DMS53 (cell line): ENCODE measurements at places on chromosomes 4 and X.

- no peak for DNase-seq
Measured at GRCh38 chr4:145019346-145019745, 78.7 kb downstream of the ANAPC10 start.

- DNase-seq, result no peak
Measured at GRCh38 chr4:168723020-168723419, 226.2 kb downstream of the PALLD start.

- no peak for DNase-seq
Measured at GRCh38 chr4:85187106-85187505, 220.6 kb upstream of the WDFY3 start.

- DNase-seq, result no peak
Measured at GRCh38 chrX:11530621-11531020, 135.1 kb downstream of the ARHGAP6 start.

- no peak for DNase-seq
Measured at GRCh38 chr4:75820197-75820596, 82.1 kb downstream of the PPEF2 start.

DNA sequence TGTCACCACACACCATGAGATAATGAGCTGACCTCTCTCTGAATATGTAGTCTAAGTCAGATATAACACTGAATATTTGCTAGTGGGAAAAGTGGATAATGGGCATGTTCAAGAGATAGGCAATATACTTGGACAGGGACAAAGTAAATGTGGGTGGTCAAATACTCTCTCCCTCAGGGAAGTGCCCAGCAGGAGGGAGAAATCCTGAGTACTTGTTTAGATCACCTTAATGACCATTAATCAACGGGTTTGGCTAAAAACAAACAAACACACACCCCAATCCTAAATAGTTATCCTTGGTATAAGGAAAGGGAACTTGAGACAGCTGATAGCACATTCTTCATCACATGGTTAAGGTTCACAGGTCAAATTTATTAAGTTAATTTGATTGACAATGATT lies 933.5 kb downstream of the C4orf33 start:
- DNase-seq, result no peak

GRCh38 chr4:6907658-6908191 lies 1.9 kb upstream of the TBC1D14 start:
- DNase-seq, result peak; percentile 82

DNA sequence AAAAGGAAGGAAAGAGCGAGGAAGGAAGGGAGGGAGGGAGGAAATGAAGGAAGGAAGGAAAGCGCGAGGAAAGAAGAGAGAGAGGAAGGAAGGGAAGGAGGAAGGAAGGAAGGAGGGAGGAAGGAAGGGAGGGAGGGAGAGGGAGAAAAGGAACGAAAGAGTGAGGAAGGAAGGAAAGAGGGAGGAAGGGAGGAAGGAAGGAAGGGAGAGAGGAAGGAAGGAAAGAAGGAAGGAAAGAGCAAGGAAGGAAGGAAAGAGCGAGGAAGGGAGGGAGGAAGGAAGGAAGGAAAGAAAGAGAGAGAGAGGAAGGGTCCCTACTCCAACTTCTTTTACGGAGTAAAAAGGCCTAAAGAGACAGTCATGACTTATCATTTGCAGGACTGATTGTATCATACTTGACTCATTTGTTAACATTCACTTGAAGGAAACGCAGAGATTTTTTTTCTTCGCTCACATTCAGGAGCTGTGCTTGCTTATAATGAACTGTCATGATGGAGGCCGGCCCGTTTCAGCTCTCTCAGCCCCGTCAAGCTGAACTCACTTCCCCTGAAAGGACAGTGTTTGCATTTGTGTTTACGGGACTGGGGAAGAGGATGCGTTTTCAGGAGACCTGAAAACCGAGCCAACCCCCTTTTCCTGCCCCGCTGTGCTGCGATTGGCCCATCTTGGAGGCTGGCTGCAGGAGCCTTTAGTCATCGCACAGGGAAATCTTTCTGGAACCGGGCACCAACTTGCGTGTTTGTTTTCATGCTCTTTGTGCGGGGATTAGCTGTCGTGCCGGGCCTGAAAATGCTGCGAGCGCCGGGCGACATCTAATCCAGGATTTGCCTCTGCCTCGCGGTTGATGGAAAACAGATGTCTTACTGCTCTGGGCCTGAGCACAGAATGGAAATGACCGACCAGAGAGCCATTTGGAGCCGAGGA lies 17.8 kb downstream of the TRIM2 start:
- no peak for DNase-seq

DNA sequence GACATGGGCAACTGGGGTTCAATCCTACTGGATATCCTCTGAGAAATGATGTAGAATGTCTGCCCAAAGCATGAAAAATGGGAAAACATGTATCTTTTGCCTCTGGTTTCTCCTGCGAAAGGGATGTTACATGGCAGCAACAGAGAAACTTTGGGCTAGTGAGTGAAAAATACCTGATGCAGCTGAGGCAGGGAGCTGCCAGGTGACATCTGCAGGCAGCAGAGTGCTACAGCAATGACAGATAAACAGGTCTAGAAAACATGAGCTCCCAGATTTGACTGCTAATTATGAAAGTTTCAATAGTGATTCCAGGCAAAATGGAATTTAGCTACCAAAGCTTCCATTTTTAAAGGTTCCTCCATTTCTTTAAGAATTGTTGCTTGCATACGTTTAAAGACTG lies 4.8 kb upstream of the CXCL1 start:
- peak; percentile 72 for DNase-seq

GRCh38 chrX:84168095-84168494 lies 19.9 kb downstream of the RPS6KA6 start:
- peak; percentile 52 for DNase-seq

DNA sequence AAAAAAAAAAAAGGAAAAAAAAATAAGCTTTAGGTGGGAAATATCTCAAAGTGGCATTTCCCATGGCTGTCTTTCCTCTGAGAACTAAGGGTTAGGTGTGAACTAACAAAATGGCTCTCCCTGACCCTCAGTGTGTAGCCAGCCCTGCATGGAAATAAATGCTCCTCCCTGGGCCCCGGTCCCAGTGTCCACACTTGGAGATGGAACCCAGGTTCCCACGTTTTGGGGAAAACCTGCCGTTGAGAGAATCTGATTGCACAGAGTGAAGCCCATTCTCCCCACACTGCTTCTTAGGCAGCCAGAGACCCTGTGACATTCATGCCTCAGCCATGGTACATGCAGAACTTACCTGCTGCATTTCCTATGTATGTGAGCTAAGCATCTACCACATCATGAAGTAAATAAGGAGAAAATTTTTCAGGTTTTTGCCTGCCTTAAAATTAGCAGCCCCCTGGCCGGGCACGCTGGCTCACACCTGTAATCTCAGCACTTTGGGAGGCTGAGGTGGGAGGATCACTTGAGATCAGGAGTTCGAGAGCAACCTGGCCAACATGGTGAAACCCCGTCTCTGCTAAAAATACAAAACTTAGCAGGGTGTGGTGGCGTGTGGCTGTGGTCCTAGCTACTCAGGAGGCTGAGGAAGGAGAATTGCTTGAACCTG lies 34.5 kb downstream of the HTT-AS start:
- DNase-seq, result no peak

- no peak for DNase-seq
Measured at GRCh38 chrX:53544936-53545335, 110.8 kb upstream of the HSD17B10 start.

- DNase-seq, result no peak
Measured at GRCh38 chr4:163622379-163623035, 128.0 kb downstream of the TMA16 start.

DNA sequence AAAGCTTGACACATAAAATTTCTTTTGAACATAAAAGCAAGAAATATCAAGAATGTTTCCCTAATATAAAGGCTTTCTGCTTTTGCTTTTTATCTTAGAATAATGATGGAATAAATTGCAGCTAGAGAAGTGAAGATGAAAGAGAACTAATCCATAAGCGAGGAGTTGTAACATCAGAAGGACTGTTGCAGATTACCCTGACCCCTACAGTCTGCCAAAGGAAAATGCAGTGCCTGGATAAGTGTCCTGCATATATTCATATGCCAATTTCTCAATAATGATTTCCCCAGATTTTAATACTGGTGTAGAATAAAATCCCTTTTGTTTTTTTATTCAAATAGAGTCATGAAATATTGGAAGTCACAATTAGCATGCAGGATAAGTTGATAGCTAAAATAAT lies 115.9 kb downstream of the MAGEC2 start:
- peak; percentile 68 for DNase-seq

DNA sequence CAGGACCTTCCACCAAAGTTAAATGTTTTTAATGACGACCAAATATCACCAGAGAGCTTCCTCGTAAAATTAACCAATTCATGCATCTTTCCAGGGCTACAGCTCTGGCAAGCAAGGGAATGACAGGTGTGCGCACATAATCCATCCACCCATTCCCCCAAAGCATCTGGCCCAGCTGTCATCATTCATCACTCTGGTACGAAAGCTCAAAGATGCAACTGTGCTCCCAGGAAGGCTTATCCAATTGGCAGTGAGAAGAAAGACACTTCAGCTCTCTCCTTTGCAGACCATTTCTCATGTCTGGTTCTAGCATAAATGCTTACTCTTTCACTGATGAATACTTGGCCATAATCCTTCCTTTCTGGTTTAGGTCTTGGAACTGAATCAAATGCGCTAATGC lies 139.2 kb downstream of the NSUN7 start:
- no peak for DNase-seq

DNA sequence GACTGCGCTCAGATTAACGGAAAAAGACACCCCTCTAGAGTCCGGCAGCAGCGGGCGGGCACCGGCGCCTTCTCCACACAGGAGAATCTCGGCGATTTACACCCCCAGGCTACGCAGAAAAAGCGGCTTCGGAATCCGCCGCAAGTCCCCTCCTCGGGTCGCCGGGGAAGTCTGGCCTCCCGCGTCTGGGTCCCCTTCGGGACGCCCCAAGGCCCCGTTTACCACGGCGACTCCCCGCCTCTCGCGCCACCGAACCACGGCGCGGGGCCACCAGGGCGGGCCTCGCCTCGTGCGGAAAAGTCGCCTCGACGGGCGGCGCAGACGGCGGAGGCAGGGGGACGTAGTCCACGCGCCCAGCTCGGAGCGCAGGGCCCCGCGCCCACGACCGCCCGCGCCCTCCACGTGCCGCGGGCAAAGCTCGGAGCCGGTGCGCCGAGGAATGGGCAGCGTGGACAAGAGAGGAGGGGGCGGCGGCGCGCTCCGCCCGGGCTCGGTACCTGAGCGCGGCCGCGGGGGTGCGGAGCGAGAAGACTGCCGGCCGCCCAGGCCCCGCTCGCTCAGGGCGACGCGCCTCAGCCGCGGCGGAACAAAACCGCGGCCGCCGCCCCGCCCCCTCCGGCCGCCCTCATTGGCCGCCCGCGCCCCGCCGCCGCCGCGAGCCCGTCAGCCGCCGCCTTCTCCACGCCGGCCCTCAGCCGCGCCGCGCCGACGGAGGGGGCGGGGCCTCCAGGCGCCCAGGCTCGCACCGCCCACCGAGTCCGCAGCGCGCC lies at the start of gene FAM53A:
TSS of gene FAM53A (minus strand) at position 578 of the 770 bp plus-strand sequence. CDS start 15,572 bp downstream, outside the sequence.
- peak; percentile 97 for DNase-seq

DNA sequence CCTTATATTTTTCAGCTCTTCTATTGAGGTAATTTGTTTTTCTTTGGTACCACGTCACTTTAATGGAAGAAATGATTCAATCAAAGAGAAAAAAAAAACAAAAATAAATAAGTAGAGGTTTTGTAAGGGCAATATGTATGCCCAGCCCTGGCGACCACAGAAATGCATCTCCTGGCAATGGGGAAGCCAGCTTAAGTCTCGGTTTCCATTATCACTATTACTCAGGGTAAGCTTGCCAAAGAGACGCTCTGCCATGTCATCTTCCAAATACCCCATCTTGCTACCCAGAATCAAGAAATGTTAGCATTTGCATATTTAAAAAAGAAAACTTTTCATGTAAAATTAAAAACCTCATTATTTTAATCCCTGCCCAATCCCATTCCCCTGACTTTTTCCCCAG lies 68.8 kb downstream of the FAM47C start:
- no peak for DNase-seq

DNA sequence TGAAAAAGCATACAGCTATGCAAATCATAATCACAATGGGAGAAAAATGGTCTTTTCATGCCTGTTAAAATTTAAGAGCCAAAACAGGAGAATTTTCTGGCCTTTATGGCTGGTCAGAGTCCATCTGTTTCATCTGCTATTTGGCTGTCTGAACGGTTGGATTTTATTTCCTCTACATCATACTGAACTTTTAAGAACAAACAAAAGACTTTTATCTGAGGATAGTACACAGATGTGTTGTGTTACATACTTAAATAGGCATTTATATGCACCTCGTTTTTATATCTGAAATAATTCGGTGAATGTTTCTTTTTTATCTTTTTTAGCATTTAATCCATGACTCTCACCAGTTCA lies 18.0 kb upstream of the WWC2 start:
- DNase-seq, result no peak

DNA sequence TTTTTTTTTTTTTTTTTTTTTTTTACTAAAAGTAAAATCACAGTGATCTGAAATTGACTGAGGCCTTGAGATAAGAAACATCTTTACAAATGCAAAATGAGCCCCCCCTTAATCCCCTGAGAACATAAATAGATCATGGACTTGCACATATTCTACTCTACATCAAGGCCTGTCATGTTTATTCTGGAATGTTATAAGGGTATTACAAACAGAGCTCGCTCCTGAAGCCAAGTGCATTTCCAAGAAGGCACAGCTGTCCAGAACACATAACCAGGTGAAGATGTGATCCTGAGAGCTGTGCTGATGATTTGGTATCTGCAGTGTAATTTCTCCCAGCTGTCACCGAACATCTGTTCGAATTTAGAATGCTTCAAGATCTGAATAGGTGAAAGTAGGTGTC lies 384.5 kb downstream of the GPAT3 start:
- no peak for DNase-seq

- DNase-seq, result peak; percentile 63
Measured at GRCh38 chr4:147707892-147708672, 23.8 kb upstream of the ARHGAP10 start.
